Stimulated activated CD4-positive, alpha-beta T cell treated with anti-CD3 and anti-CD28 coated beads, Interleukin-15, amount 100 ng/mL, for 48 hours (primary cell): ENCODE measurements at places on chromosomes 3 and 15.

GRCh38 chr15:92954578-92954977, 54.5 kb downstream of the CHD2 start:
- no peak for DNase-seq

GRCh38 chr3:155385896-155386625, 92.6 kb upstream of the STRIT1 start:
- no peak for DNase-seq

- DNase-seq, result no peak
Measured at GRCh38 chr3:72068621-72069020, 283.7 kb upstream of the PROK2 start.

- DNase-seq, result no peak
Measured at GRCh38 chr15:100635406-100636071, 33.1 kb downstream of the ASB7 start.

GRCh38 chr15:52180196-52180835, 10.9 kb downstream of the GNB5 start:
- no peak for DNase-seq

- no peak for DNase-seq
Measured at GRCh38 chr3:51375136-51375535, 10.0 kb upstream of the MANF start.

DNA sequence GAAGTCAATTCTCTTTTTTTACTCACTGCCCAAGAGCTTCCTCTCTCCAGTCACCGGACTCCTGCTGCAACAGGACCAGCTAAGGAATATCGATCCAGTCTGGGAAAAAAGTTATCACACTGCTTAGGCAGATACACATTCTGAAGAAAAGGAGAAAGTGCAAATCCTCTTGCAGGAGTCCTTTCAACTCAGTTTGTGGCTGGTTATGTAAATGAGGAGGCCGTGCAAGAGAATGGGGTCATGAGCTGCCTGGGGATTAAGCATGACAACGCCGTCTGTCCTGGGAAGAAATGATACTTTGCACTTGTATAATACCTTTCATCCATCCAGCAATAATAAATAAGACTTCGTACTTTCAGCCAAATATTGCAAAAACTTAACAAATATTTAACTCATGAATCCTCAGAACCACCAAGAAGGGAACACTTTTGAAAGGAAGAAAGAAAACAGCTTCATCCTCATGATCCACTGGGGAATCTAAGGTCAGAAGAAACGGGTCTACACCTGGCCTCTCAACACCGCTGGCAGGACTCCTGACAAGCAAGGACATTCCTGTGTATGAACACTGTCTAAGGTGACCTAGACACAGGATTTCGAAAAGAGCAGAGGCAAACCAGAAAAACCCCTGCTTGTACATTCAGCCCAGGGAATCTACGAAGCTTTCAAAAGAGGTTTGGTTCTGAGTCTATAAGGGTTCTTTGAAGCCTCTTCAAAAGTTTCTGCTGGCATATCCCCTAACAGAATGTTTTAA, 13.1 kb upstream of the WWTR1 start:
- DNase-seq, result no peak

GRCh38 chr3:7188551-7188950, 327.6 kb downstream of the GRM7 start:
- no peak for DNase-seq

GRCh38 chr3:21169948-21170347, 581.1 kb downstream of the ZNF385D start:
- no peak for DNase-seq

GRCh38 chr15:35256551-35256950, 171.5 kb upstream of the NANOGP8 start:
- DNase-seq, result no peak

DNA sequence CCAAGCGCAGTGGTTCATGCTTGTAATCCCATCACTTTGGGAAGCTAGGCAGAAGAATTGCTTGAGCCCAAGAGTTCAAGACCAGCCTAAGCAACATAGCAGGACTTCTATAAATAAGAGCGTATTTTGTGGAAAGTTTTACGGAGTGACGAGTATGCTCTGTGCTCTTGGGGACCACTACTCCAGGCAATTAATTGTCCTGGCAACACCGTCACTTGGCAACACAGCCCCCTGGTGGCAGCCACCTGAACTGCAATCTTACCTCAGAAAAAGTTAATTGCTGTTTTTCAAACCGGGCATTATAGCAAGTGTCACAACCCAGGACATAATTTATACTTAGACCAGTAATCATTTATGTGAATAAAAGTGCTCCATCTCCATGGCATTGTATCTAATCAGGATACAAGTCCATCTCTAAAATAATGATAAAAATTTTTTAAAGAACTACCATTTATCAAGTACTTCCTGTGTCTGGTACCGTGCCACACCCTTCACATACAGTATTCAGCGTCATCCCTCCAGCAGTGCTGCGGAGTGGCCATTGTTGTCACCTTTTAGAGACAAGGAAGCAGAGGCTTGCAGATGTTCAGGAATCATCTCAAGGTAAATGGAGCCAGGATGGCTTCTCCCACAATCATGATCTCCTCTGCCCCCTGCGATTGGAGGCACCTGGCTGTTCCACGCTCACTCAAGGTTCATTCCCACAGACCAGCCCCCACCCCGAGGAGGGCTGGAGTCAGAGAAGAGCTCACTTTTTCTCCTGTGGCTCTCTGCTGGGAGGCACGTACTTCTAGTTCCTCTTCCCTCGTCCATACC, 34.5 kb downstream of the PLA2G4D start:
- DNase-seq, result no peak

GRCh38 chr15:42929306-42929848, 8.8 kb upstream of the TTBK2 start:
- DNase-seq, result no peak

GRCh38 chr3:146590521-146590920, 14.6 kb downstream of the PLSCR5 start:
- no peak for DNase-seq

DNA sequence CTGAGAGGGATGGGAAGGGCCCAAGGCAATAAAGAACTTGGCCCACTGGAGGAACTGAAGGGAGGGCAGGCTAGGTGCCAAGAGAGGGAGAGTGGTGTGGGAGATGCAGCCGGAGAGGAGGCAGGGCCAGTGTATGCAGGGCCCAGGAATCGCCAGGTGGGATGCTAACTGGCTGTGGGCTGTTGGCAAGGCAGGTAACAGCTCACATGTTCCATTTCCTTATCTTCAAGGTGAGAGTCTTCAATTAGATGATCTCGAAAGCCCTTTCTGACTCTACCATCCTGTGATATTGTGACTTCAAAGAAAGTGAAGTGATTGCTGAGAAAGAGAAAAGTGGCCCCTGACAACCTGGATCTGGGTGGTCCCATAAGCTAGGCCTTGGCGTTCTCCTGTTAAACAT, 49.0 kb downstream of the CASR start:
- DNase-seq, result no peak

GRCh38 chr15:42171795-42172194, 15.4 kb upstream of the PLA2G4F start:
- DNase-seq, result no peak

GRCh38 chr15:41603941-41604911, 45.2 kb downstream of the TYRO3 start:
- peak; percentile 25 for DNase-seq

DNA sequence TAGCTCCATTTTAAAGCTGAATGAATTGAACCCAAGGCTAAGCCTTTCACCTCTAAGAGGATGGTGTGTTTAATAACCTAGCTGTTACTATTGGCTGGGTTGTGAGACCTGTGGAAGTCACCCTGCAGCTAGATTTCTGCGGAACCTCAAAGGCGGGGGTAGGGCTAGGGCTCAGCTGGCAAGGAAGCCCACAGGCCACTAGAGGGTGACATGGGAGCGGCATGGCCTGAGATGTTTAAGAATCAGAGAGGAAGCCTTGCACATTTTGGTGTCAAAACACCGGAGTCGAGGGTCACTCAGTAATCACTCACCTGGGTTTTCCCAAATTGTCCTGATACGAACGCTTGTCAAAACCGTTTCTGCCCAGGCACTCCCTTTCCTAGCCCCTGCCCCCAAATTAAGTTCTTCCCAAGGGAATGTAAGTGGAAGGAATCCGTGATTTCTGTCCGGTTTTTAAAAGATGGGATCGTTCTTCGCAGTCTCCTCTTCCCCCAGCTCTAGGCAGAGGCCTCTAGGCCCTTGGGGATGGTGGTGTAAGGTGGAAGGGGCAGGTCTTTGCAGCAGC, 3.8 kb upstream of the ACAD9 start:
- peak; percentile 62 for DNase-seq

DNA sequence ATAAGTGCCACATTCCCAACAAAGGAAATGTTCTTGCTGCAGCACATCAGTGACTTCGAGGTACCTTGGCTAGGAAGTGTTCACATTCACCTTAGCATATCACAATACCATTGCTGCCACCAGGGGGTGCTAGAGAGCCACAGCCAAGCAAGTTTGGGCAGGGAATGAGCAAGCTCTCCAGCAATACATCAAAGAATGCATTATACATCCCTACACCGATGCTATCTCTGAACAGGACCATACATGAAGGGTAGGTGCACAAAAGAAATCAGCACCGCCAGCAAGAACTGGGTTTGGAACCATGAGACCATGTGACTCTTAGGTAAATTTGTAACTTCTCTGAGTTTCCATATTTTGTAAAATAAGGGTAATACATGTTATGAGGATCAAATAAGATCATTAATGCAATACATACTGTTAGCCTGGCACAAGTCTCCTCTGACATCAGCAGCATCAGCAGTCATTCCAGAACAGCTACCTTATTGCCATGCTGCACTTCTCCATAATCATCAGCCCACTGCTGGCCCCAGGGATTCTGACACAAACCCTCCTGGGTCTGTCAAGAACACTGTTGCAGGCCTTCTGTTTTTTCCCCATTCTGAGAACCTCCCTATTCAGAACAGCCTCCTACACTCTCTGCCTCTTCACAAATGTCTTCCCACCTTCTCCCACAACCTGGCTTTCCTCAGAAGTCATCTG, 37.5 kb downstream of the RYK start:
- DNase-seq, result peak; percentile 85

- no peak for DNase-seq
Measured at GRCh38 chr3:38640661-38641452, 8.6 kb downstream of the SCN5A start.

- DNase-seq, result no peak
Measured at GRCh38 chr3:144821583-144821982, 850.0 kb downstream of the DIPK2A start.

GRCh38 chr15:78284758-78285157, 14.7 kb downstream of the SKIC8 start:
- no peak for DNase-seq

DNA sequence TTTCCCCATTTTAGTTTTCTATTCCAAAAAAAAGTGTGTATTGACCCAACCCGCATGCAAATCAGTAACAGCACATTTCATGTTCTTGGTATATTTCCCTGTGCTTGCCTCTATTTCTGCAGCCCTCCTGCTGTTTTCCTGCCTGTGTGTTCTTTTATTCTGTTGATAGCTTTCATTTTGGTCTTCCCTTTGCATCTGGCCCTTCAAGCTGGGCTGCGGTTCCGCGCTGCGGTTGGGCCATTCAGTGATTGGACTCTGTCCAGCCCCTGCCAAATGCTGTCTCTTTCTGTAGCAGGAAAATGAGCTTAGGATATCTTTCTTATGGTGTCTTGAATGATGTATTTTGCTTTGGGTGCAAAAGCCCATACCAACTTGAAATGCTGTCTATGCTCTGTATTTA, 49.9 kb downstream of the ZNF621 start:
- DNase-seq, result no peak

DNA sequence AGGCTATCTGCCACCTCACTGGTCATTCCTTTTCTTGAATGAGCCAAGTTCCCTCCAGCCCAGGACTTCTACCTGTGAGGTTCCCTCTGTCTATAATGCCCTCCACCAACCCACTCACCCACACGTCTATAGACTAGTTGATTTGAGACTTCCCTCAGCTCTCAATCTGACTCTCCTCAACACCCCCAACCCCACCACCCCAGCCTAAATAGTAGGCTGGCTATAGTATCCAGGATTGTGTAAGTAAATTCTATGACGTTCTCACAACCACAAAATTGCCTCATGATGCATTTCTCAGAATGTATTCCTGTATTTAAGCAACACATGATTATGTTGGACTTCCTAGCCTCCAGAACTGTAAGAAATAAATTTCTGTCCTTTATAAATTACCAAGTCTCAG, 2.2 kb downstream of the PLSCR1 start:
- no peak for DNase-seq

DNA sequence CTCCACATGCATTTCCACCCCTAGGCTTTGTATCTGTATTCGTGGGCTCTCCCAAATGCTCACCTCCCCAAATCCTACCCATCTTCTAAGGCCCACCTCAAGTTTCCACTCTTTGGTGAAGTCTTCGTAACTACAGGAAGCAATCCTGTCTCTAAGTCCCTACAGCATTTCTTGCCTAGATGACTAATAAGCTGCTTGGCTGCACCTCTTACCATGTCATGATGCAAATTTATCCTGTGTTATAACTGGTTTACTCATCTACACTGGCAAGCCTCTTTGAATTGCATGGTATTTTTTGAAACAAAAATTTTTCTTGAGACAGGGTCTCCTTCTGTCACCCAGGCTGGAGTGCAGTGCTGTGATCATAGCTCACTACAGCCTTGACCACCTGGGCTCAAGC, 73.3 kb downstream of the SETMAR start:
- no peak for DNase-seq

DNA sequence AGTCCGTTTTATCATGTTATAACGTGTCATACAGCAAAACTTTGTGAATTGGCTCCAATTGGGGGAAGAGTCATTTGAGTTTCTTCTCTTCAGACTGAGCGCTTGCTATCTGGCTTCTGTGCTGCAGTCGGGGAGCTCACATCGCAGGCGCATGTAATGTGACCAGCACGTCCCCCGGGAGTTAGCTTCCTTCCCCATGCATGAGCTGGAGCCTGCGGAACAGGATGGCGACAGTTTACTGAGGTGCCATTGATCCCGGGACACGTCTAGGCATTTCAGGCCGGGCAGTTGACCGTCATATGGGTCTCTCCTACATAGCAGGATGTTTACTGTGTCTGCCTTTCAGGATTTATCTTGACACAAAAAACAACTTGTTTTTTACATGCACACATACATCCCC, 44.8 kb downstream of the CMTM8 start:
- DNase-seq, result no peak

DNA sequence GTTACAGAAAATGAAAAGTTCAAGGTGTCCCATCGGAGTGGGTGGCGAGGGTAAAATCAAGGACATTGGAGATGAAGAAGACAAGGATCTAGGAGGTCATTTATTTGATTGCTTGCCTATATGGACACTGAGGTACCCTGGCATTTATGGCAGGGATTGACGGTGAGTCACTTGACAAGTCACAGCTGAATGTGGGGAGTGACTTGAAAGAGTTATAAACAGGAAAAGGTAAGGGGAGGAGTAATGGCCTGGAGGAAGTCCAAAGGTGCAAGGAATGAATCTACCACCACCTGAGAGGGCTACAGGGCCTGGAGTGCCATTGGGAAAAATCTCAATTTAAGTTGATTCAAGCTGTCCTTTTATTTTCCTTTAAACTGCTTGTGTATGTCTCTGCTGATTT, 11.8 kb upstream of the SGO1 start:
- DNase-seq, result no peak

- no peak for DNase-seq
Measured at GRCh38 chr3:136490646-136491405, 240.7 kb downstream of the PCCB start.
